ENCODE measurements at places on chromosomes 2 and 18.

GRCh38 chr2:42029171-42029570 lies 18.6 kb upstream of the PKDCC start:
- no peak for DNase-seq

DNA sequence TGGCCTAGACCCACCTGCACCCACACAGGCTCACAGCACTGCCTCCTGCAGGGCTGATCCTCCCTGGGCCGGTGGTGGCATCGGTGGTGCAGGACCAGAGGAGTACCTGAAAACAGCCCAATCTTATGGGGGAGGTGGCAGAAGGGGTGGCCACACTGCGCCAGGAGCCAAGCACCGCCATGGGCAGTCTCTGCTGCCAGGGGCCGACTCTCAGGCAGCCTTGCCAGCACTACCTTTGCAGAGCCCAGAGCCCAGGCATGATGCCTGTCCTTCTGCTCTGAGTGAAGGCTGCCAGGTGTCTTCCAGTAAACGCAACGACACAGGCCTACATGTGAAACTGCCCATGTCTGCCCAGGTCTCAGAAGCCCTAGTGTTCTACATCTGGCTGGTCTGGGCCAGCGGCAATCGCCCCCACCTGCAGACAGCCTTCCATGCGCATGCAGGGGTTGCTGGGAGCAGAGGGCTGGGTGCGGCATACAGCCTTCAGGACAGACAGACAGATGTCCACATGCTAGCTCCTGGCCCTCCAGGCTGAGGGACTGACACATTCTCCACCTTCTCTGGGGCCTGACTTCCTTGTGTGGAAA lies 6.8 kb downstream of the HS6ST1 start:
- no peak for DNase-seq

- DNase-seq = no peak
These were observed 254.2 kb downstream of the AGPS start for GRCh38 chr2:177646791-177647190.

DNA sequence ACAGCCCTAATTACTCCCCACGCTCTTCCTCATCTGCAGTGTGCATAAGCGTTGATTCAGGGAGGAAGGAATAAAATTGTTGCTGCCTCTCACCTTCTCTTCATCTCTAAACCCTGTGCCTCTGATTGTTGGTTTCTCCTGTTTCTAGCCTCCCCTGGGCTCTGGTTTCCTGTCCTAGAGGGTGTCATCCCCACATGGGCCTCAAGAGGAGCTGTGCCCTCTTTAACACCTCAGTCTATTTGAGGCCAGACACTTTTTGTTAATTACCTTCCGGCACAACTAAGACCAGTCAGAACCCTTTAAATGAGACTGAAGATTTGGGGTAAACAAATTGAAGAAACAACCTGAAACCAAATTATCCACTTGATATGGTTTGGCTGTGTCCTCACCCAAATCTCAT lies 9.7 kb downstream of the CTAGE1 start:
- no peak for DNase-seq

DNA sequence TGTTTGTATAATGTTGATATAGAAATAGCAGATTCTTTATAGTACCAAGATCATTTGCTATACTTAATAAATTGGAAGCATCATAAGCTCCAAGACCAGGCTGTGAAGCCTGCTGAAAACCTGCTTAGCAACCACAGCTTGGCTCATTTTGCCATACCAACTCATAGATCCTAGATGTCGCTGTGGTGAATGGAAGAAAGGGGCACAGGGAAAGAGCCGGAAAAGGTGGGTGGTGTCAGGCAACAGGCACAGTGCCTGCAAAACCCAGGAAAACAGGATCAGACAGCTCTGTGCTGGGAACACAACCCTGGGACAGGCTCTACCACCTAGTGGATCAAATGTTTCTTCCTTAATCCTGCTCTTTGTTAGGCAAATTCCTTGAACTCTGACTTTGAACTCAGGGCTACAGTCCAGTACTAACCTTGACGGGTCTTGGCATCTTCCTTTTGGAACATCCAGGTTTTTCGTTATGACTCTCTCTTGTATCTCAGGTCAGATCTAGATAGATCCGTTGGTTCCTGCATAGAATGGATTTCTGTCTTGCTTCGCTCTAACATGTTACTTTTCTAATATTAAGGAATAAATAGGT lies 31.6 kb downstream of the TWSG1 start:
- DNase-seq = peak; percentile 39

DNA sequence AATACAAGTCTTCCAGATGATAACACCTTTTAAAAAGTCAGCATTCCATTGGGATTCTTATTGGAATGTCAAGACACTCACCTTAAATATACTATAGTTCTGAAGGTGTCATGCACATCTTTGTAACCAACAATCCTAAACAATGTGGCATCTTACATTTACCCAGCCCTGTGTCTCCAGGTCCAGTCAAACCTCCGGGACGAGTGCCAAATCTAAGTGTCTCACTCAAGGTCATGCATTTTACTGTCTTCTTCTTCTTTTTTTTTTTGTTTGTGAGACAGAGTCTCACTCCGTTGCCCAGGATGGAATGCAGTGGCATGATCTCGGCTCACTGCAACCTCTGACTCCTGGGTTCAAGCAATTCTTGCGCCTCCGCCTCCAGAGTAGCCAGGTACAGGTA lies 206.9 kb upstream of the FAM98A start:
- DNase-seq = no peak

GRCh38 chr2:172052000-172052983 lies 33.0 kb upstream of the DLX1 start:
- DNase-seq = no peak

GRCh38 chr18:47946889-47947288 lies 16.4 kb upstream of the SMAD2 start:
- no peak for DNase-seq

GRCh38 chr2:160207271-160207670 lies 7.2 kb upstream of the ITGB6 start:
- no peak for DNase-seq

- no peak for DNase-seq
These were observed 35.6 kb downstream of the COA5 start for GRCh38 chr2:98572676-98573075.

DNA sequence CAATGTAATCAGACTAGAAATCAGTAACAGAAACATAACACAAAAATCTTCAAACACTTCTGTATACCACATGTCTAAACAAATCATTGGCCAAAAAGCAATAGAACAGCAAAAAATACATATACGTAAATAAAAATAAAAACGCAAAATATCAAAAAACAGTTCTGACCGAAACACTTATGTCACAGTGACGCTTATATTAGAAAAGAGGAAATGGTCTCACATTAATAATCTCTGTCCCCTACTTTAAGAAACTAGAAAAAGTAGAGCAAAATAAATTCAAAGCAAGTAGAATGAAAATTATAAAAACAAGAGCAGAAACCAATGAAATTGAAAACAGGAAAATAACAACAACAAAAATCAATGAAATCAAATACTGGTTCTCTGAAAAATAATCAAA lies 41.9 kb downstream of the TMEM131 start:
- no peak for DNase-seq

DNA sequence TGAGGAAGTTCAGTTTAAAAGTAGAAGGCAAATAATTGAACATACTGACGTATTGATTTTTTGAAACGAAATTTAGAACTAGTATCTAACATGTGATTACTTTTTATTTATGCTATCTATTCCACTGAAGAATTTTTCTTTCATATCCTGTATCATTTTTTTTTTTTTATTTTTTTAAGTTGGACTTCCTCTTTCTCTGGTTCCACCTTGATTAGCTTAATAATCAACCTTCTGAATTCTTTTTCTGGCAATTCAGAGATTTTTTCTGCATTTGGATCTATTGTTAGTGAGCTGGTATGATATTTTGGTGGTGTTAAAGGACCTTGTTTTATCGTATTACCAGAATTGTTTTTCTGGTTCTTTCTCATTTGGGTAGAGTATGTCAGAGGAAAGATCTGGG lies 411.2 kb downstream of the SOX11 start:
- no peak for DNase-seq

- no peak for DNase-seq
These were observed 12.5 kb downstream of the ITGA6 start for GRCh38 chr2:172439911-172440310.

DNA sequence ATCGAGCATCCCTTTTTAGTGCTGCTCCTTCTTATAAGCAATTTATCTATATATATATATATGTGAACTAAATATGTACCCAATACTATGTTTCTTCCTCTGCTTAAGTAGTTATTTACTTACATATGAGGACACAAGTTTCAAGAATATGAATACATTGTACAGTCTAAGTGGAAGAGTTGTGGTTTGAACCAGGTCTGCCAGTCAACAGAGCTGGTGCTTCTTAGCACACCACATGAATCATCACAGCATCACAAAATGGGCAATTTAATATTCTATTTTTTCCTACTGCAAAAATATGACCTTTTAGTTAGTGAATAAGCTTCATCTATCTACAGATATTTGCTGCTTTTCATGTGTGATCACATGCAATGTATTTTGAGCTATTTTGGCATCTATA lies 64.4 kb upstream of the SPAG16 start:
- DNase-seq = no peak

DNA sequence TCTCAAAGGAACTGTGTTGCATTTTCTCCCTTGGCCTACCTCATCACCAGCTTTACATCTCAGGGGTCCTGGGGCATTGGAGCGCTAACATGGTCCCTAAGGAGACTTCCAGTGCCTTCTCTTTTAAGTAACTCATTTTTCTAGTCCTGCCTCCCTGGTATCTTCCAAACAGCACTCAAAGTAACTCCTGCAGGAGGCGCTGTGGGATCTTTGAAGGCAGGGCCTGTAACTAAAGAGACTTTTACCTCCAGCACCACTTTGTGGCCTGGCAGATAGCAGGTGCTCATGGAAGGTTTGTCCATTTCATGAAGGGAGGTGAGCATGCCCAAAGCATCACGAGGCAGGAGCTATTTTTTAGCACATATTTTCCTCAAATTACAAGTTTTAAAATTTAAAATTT lies 411.0 kb upstream of the GYPC start:
- DNase-seq = no peak

DNA sequence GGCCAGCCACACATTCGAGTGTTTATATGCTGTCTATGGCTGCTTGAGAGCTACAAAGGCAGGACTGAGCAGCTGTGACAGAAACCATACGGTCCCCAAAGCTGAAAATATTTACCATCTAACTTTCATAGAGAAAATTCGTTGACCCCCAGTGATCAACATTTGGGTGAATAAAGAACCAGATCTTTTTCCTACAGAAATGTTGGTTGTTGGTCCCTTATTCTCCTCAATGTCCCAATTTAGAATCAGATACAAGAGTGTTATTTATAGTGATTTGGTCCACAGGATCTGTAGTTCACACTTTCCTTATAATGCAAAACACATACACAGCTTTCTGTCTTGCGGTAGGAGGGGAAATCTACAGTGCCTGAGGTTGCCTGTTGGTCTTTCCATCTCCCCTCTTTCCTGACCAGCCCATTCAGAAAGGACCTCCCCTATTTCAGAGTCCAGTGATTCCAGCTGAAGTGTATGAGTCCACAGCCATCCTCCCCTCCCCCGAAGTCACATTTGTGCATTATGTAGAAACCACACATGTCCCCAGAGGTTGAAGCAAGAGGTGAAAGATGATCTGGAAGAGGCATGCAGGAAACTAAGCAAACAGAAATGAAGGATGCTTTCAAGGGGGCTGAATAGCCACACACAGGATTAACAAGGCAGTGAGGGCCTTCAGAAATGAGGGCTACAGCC lies 61.9 kb downstream of the SPRED2 start:
- DNase-seq = no peak

DNA sequence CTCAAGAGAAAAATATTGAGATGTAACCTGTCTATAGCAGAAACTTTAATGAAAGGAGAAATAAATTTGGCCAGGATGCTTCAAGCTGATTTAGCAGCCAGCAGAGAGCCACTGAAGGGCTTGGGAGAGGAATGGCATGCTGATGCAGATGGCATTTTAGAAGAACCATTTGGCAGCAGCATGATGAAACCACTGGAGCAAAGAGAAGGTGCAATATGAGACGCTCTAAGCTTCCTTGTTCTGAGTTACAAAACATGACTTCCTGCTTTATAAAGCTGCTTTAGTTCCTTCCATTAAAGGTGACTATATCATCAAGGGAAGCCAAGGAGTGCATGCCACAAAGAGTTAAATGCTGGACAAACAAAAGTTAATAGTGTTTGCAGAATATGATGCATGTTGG lies 189.7 kb downstream of the PID1 start:
- no peak for DNase-seq

DNA sequence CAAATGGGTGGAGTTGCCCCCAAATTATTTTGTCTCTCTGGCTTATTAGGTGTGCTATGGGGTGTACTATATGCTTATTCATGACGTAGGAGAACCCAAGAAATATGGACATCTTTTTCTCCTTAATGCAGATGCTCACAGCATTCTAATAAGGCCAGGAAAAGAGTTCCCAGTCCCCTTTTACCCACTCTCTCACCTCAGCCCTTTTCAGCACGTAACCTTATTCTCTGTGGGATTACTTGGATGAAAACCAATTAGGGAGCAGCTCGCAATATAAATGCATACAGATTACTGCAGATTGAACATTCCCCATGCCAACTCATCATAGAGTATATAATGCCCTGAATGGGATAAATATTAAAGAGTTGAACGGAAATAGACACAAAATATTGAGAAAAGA lies 891.2 kb upstream of the POU3F3 start:
- no peak for DNase-seq

DNA sequence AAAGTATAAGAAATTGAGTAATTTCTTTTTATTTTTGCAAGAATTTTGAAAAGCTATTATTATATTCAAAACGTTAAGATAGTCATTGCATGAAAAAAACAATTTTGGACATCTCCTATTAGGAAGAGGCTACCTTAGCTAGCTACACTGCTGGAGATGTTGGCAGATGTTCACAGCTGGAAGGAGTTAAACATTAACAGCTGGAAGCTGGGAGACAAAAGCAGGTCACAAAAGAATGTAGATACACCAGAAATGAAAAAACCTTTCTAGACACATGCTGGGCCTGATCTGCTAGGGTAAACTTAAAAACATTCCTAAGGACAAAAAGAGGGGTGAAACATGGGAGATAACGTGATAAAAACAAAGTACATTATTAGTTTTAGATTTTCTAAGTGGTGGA lies 84.4 kb downstream of the SESTD1 start:
- no peak for DNase-seq

DNA sequence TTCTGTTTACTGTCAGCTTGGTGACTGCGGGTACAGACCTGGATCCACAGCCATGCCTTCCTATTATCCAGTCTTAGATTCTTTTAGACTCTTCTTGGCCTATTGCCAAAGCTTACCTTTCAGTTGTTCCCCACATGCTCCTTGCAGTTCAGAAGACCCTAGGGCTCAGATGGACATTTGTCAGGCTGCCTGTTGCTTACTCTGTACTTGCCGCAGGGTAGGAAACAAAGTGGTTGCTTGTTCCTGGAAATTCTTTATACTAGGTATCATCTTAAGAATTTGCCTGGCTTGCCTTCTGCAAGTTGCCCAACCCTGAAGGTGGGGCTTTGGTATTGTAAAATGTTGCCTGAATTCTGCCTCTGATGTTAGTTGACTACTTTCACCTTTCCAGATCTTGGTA lies 24.4 kb downstream of the CD28 start:
- no peak for DNase-seq

- DNase-seq = no peak
These were observed 57.7 kb downstream of the RAD51AP2 start for GRCh38 chr2:17460371-17461086.

Measured in midbrain (tissue), 1 donor.